ENCODE measurements at places on chromosomes 11 and 22.

DNA sequence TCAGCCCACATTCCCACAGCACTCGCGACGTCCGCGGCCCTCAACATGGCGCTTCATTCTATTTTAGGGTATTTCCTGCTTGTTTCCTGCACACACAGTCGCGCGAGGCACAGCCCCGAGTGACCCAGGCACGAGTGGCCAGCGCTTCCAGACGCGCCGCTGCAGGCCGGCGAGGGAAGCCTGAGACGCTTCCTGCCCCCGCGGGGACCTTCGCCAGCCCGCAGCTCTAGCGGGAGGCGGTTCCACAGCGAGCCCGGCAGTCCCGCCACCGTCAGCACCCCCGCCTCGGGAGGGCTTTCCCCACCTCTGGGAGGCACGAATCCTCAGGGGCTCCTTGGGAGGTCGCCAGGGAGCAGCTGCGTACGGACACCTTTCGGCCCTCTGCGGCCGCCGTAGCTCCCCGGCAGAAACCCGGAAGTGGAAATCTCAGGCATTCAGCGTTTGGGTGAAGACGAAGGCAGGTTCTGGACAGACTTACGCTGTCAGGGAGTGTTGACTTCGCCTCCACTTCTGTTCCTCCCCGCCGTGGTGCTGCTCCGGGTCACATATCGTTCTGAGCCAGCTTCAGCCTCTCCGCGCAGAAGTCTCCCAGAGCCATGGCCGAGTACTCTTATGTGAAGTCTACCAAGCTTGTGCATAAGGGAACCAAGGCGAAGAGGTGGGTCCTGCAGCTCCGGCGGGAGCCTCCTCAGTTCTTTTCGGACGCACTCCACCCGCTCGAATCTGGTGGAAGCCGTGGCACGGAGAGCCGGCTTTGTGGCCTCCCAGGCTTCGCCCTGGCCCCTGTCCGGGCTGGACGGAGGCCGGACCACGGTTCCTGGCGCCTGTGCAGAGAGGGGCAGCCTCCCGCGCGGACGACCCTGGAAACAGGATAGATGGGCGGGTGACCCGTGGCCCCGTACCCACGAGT is 2925.9 kb upstream of the OR11H1 start:
- no peak for DNase-seq

DNA sequence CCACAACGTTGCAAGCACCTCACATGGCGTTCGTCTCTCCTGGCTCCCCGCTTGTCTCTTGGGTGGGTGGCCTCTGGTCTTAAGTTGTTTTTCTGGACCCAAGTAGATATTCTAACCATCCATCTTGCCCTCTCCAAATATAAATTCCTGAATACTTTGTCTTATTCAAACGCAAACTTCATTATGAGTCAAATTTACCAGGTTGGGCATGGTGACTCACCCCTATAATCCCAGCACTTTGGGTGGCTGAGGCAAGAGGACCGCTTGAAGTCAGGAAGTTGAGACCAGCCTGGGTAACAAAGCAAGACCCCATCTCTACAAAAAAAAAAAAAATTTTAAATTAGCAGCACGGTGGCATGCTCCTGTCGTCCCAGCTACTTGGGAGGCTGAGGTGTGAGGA is 5.1 kb upstream of the IGSF9B start:
- no peak for DNase-seq

GRCh38 chr11:63997104-63997700 is 11.0 kb downstream of the OTUB1 start:
- DNase-seq, result no peak

- no peak for DNase-seq
Measured at GRCh38 chr22:23110922-23111527, 30.8 kb downstream of the RSPH14 start.

GRCh38 chr22:50072167-50072555 is 13.1 kb downstream of the MLC1 start:
- no peak for DNase-seq

Measured in bone marrow (tissue), 2 donors.